Neuronal stem cell (in vitro differentiated cells): ENCODE measurements at places on chromosomes 16 and 17.

DNA sequence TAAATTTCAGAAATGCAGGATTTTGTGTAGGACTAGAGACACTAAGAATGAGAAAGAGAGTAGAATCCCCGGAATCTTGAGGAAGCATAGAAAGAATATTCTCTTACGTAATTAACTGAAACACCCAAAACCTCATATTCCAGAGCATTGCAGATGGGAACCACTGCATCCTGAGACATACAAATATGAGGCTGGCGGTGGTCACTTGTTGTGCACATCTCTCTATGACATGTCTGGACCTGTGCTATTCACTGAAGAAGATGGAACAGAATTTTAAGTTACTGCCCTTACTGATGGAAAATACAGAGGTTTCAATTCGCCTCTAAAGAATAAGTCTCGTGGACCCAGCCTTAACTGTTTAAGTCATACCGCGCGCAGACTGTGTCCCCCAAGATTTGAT is 806 bp downstream of the RAD51C start:
- no peak for DNase-seq

- no peak for DNase-seq
These were observed 51.4 kb downstream of the MFSD11 start for GRCh38 chr17:76789235-76789788.

DNA sequence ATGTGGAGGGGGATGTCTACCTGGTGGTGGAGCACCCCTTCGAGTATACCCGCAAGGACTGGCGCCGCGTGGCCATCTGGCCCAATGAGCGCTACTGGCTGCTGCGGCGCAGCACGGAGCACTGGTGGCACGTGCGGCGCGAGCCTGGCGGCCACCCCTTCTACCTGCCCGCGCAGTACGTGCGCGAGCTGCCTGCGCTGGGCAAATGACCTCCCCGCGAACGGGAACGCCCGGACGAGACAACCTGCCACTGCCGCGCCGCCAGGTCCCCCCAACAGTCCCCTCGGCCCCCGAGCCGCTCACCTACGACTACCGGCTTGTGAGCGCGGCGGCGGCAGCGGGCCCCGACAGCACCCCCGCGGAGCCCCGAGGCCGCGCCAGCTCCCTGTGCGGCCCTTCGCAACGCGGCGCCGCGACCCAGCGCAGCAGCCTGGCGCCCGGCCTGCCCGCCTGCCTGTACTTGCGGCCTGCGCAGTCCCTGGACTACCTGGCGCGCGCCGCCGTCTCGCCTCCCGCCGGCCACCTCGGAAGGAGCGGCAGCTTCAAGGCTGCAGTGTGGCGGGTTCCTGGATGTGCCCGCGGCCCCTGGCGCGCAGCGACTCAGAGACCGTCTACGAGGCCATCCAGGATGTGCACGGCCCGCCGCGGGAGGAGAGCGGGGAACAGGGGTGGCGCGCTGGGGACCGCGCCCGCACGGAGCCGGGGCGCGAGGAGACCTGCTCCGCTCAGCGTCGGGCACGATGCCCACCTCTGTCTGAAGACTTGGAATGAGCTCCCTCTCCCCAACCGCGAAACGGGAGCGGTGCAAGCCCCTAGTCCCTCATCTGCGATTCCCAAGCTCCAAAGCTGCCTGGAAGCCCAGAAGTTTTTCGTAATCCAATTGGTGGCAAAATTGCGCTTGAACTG is 48.7 kb upstream of the AMZ2 start:
- no peak for DNase-seq

GRCh38 chr17:79707931-79708891 is 22.5 kb upstream of the ENPP7 start:
- DNase-seq: peak; percentile 65

DNA sequence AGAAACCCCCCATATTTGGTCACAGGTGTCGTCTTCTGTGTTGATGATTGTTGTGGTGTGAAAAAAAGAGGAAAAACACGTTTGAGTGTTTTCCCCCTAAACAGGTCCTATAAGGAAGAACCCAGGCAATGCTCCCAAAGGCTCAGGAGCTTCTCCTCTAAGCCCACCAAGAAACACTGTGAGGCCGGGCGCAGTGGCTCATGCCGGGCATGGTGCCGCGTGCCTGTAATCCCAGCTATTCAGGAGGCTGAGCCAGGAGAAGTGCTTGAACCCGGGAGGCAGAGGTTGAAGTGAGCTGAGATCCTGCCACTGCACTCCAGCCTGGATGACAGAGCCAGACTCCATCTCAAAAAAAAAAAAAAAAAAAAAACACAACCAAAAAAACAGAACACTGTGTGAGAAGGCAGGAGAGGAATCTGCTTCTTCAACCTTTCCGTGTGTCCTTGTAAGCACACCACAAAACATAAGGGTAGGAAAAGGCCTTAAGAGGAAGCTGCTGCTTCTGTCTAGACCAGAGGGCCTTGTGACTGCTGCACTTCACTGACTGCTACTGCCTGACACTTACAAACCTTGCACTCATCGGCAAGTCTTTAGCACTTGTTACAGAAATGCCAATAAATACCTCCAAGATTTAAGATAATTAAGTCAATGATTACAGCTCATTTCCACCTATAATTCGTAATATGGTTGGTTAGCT is 9.3 kb downstream of the JPT1 start:
- no peak for DNase-seq

DNA sequence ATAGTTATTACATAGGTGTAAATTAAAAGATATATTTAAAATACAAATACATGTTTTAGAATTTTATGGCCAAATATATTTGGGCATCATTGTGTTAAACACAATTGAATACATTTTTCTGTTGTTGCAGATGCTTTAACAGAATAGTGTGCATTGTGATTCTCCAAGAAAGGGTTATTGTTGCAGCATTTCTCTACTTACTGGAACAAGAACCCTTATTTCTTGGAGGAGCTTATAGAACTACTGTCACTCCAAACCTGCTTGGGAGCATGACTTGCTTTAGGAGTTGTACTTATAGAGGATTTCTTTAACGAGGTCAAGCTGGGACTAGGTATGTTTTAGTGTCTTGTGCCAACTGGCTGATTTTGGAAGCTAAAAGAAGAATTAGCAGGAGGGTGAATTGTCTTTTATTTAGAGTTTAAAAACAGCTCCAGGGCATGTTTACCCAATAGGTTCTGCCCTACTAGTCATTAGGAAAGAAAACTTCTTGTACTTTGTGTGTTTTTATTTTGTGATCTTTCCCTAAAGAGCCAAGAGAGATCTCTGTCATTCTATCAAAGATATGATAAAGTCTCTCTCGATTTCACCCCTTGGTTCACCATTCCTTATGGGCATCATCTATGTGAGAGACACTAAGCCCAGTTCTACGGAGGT is 279.8 kb upstream of the SALL1 start:
- no peak for DNase-seq

DNA sequence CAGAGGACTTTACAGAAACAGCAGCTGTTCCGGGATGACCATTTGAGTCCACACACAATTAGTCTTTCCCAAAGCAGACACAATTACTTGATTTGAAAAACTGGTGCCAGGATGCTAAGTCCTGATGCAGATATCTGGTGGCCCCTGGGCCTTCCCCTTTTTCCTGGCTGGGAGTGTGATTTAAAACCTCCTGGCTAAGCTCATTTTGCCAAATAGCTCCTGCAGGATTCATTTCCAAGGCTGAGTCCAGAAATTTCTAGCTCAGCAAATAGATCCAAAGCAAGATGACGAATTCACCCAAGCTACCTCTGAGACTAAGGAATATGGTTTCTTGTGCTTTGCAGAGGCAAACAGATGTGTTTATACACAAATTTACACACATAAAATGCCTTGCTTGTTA is 422.2 kb downstream of the CA10 start:
- DNase-seq: no peak
